ENCODE measurements at places on chromosomes 5 and 9.

- DNase-seq = peak; percentile 70
Observed at GRCh38 chr5:91928754-91929521, 545.8 kb upstream of the ARRDC3 start.

GRCh38 chr9:132461281-132461896, 51.4 kb downstream of the CFAP77 start:
- DNase-seq = no peak

DNA sequence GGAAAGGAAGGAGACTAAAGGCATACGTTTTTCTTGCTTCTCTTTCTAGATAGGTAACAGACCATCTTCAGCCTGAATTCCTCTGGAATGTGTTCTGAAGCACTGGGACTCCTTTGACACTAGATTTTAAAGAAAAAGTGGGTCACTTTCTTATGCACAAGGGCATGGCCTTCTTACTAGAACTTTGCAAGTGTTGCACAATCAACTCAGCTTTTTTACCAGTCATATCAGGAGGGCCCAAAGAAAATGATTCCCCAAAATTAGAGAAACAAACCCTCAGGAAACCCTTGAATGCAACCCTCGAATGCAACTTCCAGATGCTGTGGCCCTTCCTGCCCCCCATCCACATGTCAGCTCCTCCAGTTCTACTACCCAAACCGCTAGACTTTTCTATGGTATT, 93.9 kb downstream of the YTHDC2 start:
- no peak for DNase-seq

DNA sequence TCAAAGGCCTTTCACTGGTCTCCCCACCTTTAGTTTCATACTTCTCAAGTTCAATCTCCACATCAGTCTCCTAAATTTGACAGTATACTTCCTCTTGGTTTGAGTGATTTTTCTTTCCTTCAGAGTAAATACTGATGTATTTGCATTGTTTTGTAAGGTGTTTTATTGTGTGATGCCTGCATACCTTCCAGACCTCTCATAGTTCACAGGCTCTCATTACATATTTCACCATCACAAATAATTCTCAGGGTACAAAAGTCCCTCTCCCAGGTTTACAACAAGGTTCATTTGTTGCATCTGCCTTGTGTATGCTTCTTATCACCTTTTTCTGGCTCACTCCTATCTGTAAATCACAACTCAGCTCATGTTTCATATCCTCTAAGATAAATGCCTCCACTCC, 22.2 kb upstream of the TUSC1 start:
- DNase-seq = no peak

GRCh38 chr5:166551384-166551783, 1740.1 kb upstream of the WWC1 start:
- DNase-seq = no peak

DNA sequence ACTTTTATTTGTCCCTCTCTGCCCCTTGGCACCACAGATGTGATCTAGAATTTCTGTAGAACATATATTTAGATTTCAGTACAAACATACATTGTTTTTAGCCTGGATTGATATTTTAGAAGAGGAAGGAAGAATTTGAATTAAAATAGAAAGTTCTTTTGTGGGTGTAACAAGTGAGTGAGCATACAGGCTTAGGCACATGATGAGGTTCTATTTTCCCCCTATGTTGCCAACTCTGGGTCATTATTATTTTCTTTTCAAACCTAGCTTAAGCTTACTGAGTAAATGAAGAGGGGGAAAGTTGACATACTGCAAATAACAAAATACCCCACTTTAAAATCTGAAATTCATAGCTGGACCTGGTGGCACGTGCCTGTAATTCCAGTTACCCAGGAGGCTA, 102.9 kb downstream of the GCNT1 start:
- DNase-seq = no peak

DNA sequence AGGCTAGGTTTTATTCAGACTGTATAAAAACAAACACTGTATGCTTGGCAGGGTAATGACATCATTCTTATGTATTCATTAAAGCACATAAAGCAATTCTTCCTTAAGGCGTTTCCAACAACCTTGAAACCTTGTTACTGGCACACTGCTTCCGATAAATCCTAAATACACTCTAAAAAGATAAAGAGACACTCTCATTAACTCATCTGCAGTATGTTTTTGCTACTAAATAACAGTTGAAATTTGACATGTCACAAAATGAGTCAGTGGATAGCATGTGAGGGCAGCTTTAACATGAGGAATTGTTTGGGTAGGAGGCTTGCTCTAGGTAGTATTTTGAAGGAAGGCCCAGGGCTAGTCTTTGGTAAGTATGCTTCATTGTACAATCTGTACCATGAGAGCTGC, 13.7 kb downstream of the YIPF5 start:
- peak; percentile 53 for DNase-seq

GRCh38 chr5:129096382-129096991, 1.9 kb downstream of the ISOC1 start:
- no peak for DNase-seq

- DNase-seq = peak; percentile 1
Observed at GRCh38 chr9:136220017-136220729, 15.2 kb upstream of the LHX3 start.

- DNase-seq = peak; percentile 100
Observed at GRCh38 chr5:77133061-77133758, 46.1 kb upstream of the ZBED3 start.

GRCh38 chr9:8826281-8826680, 1026.7 kb upstream of the DMAC1 start:
- DNase-seq = peak; percentile 40

GRCh38 chr5:72252574-72253155, 67.4 kb downstream of the MRPS27 start:
- DNase-seq = no peak

GRCh38 chr5:173499471-173500212, 116.8 kb downstream of the BOD1 start:
- DNase-seq = no peak

- DNase-seq = peak; percentile 68
Observed at GRCh38 chr5:110054240-110054639, 364.5 kb downstream of the MAN2A1 start.

DNA sequence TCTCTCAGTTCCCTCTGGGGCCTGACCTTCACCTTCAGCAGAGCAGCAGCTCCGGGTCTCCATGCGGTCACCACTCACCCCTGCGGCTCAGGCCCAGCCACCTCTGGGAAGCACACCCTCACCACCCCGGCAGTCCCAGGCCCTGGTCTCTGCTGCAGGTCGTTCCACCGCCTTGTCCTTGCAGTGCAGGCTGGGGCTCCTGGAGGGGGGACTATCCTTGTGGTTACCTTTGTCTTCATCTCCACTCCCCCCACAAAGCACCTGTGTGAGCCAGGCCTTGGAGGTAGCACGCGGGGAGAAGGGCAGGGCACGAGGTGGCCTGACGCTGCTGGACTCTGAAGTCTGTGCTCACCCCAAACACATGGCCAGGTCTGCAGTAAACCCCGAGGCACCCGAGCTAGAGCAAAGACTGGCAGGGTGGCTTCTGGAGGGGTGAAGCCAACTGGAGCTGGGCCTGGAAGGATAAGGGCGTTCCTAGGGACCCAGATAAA, 33.2 kb upstream of the RXRA start:
- no peak for DNase-seq

GRCh38 chr5:135110785-135111596, 77.0 kb upstream of the PITX1 start:
- no peak for DNase-seq

DNA sequence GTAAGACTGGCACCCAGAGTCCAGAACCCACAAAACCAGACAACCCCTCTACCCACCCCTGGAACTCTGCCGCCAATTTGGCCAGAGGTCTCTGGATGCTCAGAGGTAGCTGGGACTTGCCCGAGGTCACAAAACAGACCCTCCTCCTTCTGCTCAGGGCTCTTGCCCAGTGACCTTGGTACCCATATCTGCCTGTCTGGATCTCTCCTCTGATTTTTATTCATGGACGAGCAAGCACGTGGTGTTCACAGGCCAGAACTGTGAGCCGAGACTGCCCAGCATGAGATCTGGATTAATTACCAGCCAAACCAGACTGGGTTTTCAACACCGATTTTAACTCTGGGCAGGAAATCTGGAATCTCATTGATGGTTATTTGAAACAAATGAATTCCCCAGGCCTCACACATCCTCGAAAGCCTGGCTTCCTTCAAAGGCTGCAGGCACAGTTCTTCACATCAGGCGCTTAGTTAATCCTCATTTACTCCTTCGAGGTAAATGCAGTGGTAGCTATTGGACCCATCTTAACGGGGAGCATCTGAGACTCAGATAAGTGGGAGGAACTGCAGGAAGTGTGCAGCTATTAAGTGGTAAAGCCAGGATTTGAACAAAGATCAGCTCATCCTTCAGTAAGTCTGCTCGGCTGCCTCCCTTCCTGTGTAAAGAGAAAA, 21.4 kb downstream of the COL27A1 start:
- DNase-seq = peak; percentile 44

GRCh38 chr9:36193023-36193422, 2.3 kb downstream of the CLTA start:
- no peak for DNase-seq

DNA sequence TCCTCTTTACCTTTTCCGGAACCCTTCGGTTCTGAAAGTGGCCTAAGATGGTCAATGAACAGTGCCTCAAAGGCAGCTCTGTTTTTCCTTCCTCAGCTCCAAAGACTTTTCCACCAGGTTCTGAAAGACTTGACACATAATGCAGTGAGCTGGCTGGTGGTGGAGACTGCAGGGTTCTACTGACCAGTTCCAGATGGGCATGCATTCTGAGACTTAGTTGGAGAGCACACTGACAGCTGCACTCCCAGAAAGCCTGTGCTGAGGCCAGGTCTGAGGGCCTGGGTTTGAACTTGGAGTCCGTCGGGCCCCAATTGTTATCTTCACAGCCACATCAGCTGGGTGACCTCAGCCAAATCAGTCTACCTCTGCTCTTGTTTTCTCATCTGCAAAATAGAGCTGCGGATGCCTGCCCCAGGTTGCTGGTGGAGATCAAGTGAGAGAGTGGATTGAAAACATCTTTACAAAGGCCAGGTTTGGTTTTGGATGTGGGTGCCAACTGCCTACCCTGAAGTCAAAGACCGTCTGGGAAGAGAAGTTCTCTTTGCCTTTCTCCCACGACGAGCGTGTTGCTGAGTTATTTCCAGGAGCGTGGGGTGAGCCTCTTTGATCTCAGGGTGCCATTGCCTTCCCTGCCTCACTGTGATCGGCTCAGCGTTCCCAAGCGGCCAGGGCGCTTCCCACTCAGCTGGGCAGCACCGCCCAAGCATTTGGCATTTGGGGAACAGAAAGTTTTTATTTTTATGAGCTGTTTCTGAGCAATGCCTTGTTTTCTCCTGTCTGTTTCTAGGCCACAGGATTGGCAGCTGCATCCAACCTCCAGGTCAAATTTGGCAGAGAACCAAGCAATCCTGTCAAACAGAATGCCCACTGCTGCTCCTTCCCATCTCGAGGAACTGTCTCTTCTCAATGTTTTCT, 54.9 kb downstream of the RAD23B start:
- DNase-seq = peak; percentile 9

GRCh38 chr5:24080046-24080445, 564.7 kb downstream of the CDH10 start:
- no peak for DNase-seq

- no peak for DNase-seq
Observed at GRCh38 chr9:113901221-113901688, 25.1 kb downstream of the ZNF618 start.

- DNase-seq = peak; percentile 40
Observed at GRCh38 chr9:88835038-88835466, 156.2 kb upstream of the S1PR3 start.

DNA sequence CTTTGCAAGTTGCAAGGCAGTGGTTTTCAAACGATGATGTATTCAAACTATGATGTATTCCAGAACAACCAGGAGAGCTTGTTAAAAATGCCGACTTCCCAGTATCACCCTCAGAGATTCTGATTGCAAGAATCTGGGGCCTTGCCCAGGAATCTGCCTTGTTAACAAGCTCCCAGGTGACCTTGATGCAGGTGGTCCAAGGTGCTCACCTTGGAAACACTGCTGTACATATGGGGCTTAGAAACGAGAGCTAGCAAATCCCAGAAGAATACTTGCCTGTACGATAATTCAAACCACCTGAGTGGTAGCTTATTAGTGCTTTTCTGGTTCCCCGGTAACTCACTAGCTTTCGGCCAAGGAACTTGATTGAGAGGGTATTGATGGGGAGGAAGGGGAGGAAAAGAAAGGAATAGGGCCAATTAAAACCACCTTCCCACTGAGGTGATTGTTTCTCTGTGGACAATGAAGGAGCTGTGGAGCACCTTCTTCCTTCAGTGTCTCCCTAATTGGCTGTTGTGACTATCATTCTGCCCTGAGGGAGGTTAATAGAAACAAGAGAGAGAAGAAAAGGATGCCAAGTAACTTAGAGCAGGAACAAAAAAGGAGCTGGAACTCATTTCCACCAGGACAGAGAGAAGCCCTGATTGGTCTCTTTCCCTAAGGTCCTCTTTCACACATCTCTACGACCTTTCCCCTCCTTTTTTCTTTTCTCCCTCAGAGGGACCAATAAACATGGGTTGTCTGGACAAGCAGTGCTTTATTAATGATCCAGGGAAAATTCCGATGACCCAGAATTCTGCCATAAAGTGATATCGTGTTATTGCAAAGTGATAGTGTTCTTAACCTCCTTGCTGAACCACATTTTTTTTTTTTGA, 218.8 kb downstream of the TMEM167A start:
- no peak for DNase-seq

DNA sequence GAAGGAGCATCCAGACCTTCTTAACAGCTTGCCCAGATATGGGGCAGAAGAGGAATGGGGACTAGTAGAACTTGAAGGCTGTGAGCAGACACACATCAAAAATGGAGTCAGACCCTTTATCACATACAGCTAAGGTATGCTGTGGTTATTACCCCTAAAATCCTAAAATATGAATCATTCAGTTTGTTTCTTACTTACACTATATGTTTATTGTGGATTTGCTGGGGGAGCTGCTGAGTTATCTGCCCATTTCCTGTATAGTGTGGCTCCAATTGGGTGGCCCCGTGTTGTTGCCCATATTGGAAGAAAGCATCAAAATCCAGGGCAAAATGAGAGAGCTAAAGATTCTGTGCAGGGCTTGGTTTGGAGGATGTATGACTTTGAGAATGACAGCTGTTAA, 56.9 kb downstream of the AP3S1 start:
- no peak for DNase-seq

DNA sequence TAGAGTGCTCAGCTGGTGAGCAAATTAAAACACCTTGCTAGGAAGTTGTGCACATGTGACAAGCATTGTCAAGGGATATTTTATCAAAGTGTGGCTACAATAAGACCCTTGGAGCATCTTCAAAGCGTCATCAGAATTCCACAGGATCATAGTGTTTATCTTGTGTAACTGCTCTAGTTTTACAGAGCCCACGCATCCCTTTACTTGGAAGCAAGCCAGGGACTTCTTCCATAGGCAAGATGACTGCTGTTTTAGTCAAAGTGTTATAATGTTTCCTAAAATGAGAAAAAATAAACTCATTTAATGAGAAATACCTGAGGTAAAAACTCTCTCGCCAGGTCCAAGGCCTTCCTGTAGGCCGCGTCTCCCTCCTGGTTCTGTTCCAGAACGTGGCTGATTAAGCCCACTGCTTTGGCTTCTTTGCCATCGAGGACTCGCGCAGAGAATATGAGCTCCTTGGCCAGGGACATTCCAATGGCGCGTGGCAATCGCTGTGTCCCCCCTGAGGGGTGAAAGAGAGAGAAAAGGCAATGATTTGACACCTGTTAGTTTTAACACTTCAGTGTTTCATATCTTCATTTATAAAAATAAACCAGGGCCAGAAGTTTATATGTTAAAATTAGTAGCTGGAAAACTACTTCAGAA, 141.1 kb downstream of the AUH start:
- DNase-seq = no peak
